Stomach (tissue), 19 donors: ENCODE measurements at places on chromosomes 11 and 22.

DNA sequence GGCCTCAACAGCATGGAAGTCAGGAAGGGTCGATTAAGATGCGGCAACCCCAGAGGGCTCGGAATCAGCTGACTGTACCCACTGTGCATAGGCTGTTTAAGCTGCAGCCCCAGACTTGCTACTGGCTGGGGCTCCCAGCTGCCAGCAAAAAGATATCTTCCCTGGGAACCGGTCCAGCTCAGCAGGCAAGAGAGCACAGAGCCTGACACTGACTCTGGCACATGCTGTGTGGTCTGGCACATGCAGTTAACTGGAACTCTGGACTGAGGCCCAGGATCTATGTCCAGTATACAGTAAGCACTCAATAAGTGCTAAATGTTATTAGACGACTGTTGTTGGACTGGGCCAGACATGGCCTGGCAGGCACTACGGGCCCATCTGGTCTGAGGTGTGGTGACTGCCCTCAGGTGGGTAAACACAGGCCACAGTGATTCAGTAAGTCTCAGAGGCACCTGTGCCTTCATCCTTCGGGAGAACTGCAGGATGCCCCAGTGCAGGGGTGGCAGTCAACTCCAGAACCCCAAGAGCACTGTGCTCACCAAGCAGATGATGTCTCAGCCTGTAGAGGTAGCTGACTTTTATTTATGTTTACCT lies 87.6 kb downstream of the LARGE1 start:
- DNase-seq, result peak; percentile 52

- no peak for DNase-seq
Observed at GRCh38 chr11:111167666-111168065, 77.9 kb upstream of the POU2AF2 start.

- DNase-seq, result no peak
Observed at GRCh38 chr11:20261526-20261925, 101.3 kb upstream of the DBX1 start.

- no peak for DNase-seq
Observed at GRCh38 chr11:18248561-18248960, at the start of gene SAA2. Gene SAA2 (minus strand): TSS chr11:18248668. CDS start chr11:18248011, 657 bp downstream.

DNA sequence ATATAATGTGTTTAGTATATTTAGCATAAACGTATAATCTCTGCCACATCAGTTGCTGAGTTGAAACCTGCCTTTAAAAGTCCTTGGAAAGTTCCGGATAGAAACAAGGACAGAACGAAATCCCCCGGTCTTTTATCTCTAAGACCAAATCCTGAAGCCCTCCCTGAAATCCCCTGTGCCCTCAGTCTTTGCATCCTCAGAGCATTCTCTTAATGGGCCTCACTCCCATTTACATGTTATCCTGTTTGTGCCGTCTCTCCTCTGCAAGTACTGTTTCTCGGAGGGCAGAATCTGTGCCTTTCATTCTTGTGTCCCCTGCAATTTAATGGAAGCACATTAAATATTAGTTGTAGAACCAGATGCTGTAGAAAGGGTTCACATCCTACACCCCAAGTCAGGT lies 56.0 kb downstream of the ZNRF3 start:
- no peak for DNase-seq

GRCh38 chr11:65445101-65445603 lies 22.6 kb downstream of the NEAT1 start:
- DNase-seq, result no peak

GRCh38 chr11:45280449-45280848 lies 5.7 kb downstream of the SYT13 start:
- DNase-seq, result peak; percentile 61

DNA sequence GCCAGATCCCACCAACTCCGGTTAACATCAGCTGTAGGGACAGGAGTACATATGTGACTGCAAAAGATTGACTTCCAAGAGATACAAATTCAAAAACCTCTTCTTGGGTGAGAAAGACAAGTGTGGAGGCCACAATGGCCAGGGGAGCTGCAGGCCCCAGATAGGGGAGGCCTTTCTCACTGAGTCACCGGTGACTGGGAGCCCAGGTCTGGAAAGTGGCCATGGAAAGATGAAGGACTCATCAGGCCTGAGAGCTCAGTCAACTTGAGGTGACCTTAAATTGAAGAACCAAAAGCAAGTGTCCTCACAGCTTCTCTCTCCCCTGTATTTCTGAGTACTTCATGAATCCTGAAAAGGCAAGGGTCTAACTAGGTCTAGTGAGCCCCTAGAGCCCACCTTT lies 90.4 kb upstream of the CLPB start:
- DNase-seq, result no peak

DNA sequence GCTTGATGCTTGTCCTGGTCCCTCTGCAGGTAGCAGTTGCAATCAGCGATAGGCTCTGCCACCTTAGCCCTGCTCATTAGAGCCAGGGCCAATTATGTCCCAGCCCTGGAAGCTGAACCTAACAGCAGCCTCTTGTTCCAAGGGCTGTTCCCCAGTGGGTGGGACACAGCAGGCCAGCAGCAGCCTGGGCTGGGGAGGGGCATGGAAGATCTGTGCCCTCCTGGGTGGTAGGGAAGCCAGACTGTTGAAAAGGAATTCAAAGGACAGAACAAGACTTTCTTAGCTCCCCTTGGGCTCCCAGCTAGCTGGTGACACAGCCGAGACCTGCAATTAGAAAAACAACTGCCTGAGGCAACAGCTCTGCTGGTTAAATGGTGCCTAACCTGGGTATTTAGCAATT lies 17.4 kb downstream of the DRD2 start:
- no peak for DNase-seq

DNA sequence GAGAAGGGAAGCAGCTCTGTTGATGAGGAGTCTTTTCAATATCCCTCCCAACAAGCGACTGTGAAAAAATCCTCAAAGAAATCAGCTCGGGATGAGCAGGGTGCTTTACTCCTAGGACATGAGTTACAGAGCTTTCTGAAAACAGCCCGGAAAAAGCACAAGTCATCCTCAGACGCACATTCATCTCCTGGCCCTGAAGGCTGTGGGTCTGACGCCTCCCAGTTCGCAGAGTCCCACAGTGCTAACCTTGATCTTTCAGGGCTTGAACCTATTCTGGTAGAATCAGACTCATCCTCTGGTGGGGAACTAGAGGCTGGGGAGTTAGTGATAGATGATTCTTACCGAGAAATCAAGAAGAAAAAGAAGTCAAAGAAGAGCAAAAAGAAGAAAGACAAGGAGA lies 7.7 kb downstream of the HMGXB4 start:
- DNase-seq, result no peak

GRCh38 chr11:58742981-58743880 lies 11.5 kb upstream of the GLYAT start:
- DNase-seq, result no peak

GRCh38 chr11:121337740-121338272 lies 45.2 kb downstream of the SC5D start:
- no peak for DNase-seq

GRCh38 chr11:3710485-3711259 lies 39.5 kb upstream of the CHRNA10 start:
- no peak for DNase-seq

DNA sequence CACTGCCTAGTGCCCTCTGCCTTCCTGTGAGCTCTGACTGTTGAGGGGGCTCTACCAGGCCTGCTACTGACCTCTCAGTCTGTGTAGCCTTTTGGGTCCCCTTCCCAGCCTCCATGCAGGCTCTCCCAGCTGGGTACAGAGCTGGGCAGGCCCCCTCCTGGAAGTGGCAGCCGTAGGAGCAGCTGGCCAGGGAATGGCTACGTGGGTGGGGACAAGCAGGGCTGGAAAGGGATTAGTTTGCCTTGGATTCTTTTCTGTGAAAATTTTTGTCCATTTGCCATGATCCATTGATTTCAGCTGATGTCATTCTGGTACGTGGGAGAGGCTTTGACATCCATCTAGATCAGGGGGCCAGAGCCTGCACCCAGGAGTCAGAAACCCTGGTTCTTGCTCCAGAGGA lies 23.9 kb upstream of the NECTIN1 start:
- no peak for DNase-seq

DNA sequence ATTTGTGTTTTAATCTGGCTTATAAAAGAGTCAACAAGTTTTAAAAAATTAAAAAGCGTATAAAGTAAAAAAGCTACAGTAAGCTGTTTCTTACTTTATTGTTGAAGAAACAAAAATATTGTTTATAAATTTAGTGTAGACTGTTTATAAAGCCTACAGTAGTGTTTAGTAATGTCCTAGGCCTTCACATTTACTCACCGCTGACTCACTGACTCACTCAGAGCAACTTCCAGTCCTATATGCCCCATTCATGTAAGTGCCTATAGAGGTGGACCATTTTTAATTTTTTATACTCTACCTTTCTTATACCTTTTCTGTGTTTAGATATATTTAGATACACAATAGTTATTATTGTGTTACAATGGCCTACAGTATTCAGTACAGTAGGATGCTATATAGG lies 12.2 kb downstream of the MPPED2 start:
- no peak for DNase-seq

GRCh38 chr11:59285716-59286260 lies 72.9 kb upstream of the OR5AN1 start:
- no peak for DNase-seq

GRCh38 chr22:44595841-44596341 lies 97.9 kb upstream of the RTL6 start:
- peak; percentile 76 for DNase-seq

DNA sequence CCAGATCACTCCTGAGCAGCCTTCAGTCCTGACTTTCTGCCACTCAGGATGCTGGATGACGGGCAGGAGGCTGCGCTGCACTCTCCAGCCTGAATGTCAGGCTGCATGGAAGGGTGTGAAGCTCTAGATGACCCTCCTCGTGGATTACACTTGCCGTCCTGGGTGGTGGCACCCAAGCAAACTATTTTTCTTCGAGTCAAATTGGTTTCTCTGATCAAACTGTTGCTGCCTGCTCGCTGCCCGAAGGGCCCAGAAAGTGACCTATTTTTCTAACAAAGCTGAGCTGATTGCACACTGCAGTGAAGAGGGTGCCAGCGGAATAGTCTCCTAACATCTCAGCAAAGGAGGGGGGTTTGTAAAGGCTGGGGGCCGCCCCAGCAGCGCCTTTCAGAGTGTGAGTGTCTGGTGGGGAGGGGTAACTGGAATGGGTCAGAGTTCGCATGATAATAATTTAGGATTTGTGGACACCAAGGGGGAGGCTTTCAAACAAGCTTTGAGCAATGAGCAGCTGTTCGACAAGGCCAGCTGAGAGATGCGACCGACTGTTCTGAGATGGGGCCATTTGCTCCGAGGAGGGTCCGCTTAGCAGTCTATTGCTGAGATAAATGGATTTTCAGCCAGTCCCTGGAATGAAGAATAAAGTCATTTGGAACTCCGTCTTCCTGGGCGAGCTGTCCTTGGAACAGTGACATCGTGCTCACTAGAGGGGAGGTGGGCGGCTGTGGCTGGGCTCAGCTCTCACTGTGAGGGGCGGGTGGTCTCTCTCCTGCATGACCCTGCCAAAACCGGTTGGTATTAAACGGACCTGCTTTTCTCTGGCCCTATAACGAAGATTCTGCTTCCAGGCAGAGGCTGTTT lies 537.6 kb downstream of the BRD1 start:
- no peak for DNase-seq

- DNase-seq, result no peak
Observed at GRCh38 chr11:122750049-122750448, 88.3 kb upstream of the CRTAM start.

DNA sequence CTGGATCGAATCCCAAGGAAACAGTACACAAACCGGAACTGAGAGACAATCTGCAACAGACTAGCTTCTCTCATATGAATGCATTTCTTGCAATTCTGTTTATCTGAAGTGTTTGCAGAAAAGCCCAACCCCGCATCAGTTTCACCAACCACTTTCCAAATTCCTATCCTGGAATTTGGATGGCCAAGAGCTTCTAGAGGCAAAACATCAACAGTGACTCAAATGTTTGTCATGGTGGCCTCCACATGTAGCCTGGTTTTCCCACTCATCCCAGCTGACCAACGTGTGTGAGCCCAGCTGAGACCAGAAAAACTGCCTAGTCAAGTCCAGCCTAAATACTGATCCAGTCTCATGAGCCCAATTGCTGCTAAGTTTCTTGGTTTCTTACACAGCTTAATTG lies 8.3 kb upstream of the MIEF1 start:
- no peak for DNase-seq

DNA sequence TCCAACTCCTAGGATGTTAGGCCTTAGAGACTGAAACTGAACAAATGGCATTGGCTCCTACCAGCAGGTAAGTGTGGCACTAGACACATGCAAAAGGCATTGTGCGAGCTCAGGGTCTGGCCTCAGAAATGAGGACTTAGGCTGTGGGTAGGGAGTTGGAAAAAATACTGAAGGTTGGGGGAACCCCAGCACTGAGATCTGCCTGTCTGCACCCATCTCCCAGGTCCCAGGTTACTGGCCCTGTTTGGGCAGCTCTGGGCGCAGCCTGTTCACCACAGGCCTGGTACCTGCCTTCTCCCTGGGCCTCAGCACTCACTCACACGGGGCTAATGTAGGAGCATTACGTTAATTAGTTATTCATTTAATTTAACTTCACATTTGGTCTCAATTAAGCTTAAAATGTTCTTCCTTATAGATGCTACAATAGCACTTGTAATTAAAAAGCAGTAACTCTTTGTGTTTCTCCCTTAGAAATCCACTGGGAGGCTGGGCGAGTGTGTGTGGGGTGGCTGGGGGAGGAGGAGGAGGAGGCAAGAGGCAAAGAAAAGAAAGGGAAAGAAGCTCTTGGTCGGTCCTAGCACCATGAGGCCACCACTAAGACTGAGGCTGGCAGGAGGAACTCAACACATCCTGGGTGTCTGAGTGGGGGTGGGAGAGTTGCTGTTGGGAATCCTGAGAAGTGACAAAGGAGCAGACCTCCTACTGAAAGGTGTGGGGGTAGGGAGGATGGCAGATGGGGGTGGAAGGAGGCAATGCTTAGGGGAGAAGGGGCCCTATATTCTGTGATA lies 19.4 kb downstream of the TMEM218 start:
- DNase-seq, result no peak

GRCh38 chr11:7486781-7487140 lies 1.5 kb downstream of the OLFML1 start:
- peak; percentile 59 for DNase-seq

GRCh38 chr11:132072858-132073211 lies 702.4 kb downstream of the NTM start:
- no peak for DNase-seq

GRCh38 chr11:14455648-14456430 lies 43.8 kb downstream of the COPB1 start:
- no peak for DNase-seq

DNA sequence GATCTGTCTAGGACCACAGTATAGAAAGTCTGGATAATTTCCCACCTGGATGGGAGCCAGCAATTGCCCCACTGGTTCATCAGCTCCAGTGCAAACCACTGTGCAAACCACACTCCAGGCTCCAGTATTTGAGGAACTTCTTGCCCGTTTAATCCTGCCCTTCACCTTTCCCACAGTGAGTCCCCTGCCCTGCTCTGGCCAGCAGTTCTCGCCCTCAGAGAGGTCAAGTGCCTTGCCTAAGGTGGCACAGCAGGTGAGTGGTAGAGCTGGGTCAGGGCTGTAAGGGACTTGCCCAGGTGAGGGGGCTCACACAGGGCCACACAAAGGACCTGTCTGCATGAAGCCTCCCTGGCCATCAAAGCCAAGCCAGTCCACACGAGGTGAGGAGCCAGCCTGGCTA lies 24.1 kb downstream of the MS4A10 start:
- DNase-seq, result no peak

GRCh38 chr11:64134963-64135362 lies 30.9 kb downstream of the MACROD1 start:
- no peak for DNase-seq
